H7 (cell line): ENCODE measurements at places on chromosomes 2 and 18. TPM values are rescaled to one million over a fixed set of nuclear protein-coding genes. Genes with fewer than 3 reads are reported as not detected.

GRCh38 chr2:46041434-46041833 is 255.8 kb upstream of the EPAS1 start:
- DNase-seq = no peak

DNA sequence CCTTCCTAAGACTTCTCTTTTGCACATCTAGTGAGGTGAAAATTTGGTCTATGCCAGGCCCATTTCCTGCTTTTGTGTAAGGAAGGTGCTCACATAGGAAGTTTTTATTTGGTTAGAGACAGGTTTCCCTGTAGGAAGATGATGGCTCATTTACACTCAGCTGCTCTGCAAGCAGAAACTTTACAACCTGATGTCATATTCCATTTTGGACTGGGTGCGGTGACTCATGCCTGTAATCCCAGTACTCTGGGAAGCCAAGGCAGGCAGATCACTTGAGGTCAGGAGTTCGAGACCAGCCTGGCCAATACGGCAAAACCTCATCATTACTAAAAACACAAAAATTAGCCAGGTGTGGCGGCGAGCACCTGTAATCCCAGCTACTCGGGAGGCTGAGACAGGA is 35.8 kb downstream of the CASP10 start:
- no peak for DNase-seq

- DNase-seq = no peak
Observed at GRCh38 chr2:232976666-232977437, 36.2 kb downstream of the NGEF start.

GRCh38 chr2:24501813-24502212 is 10.8 kb downstream of the NCOA1 start:
- no peak for DNase-seq

GRCh38 chr18:79983253-79983652 is 5.1 kb downstream of the TXNL4A start:
- no peak for DNase-seq

- DNase-seq = no peak
Observed at GRCh38 chr2:181234487-181234891, 222.7 kb upstream of the ITGA4 start.

DNA sequence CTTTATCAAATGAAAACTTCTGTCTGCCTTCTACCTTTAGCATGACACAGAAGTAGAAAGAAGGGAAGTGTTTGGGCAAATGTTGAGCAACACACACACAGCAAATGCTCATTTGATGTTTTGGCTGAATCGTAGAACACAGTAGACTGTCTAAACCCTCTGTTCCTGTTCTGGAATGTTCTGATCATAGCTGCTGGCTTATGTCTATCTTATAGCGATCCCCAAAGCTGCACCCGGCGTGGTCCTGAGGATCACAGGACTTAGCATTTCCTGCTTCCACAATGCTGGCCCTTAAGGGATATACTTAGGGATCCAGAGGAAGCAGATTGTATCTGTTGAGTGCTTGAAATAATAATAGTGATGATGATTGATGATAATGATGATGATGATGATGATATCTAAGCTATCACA is 15.2 kb downstream of the GNLY start:
- peak; percentile 16 for DNase-seq

- no peak for DNase-seq
Observed at GRCh38 chr2:19579461-19579860, 221.0 kb upstream of the OSR1 start.

- DNase-seq = no peak
Observed at GRCh38 chr18:46668135-46668534, 11.1 kb upstream of the LOXHD1 start.

- no peak for DNase-seq
Observed at GRCh38 chr18:38933910-38934510, 1368.4 kb upstream of the CELF4 start.

GRCh38 chr2:150431561-150432311 is 55.7 kb downstream of the RND3 start:
- no peak for DNase-seq

DNA sequence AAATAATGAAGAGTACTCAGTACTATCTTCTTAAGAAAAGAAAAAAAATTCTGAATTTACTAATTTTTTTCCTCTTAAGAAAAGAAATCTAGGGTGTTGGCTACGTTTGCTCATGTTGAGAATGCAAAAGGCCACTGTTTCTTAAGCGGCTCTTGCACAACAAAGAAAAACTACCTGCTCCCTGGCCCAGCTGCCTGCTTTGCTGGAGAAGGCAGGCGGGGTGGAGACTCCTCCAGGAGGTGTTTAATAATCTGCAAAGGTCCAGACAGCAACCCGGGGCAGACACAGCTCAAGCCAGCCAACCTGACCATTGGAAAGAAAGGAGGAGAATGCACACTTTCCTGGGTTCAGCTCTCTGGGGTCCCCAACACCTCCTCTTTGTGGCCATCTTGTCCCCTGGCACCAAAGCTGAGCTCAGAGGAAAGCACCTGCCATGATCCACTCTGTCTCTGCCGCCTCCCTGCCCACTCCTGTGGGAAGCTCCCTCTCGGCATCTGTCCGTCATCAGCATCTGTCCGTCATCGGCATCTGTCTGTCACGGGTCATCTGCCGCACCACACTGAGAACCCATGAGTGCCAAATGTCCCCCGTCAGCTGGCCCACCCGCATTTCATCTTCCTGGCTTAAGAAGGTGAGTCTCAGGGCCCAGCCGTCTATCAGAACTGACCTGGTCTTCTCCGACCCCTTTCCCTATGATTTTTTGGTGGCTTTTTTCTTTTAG is 11.9 kb downstream of the ZNF516 start:
- no peak for DNase-seq

DNA sequence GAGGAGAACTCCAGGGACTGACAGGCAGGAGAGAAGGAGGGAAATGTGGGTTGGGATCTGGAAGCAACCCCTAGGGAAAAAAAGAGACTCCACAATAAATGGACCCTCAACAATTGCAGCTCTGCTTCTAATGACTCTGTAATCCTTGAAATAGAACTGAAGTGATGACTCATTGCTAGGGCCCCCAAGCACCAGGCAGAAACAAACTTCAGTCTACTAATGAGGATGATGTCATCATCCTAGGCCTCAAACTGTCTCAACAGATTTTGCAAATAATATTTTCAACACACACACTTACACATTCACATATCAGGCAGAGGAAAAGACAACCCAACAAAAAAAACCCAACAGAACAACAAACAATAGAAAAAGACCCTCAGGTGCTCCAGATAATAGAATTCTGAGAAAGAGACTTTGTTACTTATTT is 143.3 kb downstream of the HDAC4 start:
- no peak for DNase-seq

DNA sequence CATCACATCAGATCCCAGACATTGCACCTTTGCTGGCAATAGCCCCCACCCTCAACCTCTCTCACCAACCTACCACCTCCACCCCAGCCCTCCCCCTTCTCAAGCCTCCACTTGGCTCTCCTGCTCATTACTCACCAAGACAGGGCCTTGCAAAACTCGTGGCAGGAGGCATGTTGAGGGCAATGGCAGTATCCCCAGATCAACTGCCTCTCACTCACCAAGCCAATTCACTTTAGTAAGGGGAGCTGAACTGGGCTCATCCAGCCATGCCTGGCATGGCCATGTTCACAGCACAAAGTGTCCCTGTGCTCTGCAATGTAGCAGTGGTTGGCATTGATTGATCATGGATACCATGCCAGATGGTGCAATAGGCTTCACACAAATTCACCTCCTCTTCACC is 46.3 kb upstream of the TEX51 start:
- no peak for DNase-seq

GRCh38 chr2:172107690-172108586 is 5.2 kb upstream of the DLX2 start:
- DNase-seq = peak; percentile 79

GRCh38 chr18:48917579-48918517 is 32.9 kb downstream of the SMAD7 start:
- no peak for DNase-seq

DNA sequence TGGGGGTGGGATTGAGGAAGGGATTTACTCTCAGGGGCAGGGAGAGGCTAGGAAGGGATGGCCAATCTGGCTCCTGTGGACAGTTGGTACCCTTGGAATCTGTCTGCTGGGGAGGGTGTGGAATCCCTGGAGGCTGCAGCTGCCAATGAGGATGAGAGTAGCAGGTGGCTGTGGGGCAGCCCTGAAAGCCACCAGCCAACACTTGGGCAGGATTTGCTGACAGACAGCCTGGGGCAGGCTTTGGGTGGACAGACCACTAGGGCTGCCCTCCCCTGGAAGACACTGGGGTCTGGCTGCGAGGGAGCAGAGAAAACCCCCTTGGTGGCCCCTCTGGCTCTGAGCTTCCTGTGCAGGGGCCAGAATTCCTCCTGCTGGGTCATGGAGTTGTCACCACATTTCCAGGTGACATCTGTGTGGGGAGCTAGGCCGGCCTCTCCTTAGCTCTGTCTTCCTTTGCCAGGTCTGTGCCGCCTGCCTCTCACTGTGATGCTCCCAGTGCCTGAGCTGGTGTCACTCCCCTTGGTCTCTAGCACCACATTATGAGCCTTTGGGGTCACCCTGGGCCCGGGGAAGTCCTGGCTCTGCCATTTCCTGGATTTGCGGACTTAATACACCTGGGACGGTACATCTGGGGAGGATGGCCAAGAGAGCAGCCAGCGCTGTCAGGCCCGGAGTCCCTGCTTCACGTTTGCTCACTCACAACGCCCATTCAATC is 13.4 kb upstream of the ARHGEF4 start:
- DNase-seq = no peak

DNA sequence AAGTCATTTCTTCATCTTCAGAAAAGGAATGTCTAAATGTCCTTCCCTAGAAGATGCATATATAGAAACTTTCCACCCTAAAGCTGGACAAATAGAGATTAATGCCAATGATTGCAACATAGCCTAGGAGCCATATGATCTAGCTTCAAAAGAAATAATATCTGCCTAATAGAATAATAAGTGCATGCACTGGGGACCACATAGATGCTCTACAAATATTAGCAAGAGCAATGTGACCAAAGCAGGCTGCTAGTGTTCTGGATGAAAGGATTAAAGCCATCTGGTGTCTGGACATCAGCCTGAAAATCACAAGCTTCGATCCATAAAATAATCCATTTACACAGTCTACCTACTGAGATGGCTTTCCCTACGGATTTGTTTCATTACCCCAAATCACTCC is 280.1 kb upstream of the KLHL14 start:
- no peak for DNase-seq

DNA sequence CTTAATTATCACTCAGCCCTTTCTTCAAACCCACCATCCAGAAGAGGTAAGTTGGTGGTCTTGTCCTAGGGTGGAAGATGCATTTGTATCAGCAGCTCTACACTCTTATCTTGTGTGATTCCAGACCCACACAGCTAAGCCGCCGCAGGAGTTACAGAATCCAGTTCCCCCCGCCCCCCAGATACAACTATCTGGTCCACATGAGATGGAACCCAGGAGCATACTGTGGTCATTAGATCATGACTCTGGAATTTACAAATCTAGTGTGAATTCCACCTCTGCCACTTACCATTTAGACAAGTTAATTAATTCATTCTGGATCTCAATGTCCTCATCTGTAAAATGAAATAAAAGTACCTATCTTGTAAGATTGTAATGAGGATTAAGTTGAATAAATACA is 486.4 kb downstream of the BCL11A start:
- no peak for DNase-seq

DNA sequence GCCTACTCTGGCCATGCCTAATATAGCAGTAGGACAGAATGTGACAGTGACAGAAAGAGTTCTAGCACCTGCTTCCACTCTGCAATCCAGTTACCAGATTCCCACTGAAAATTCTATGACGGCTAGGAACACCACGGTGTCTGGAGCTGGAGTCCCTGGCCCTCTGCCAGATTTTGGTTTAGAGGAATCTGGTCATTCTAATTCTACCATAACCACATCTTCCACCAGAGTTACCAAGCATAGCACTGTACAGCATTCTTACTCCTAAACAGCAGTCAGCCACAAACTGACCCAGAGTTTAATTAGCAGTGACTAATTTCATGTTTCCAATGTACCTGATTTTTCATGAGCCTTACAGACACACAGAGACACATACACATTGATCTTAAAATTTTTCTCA is 45.2 kb upstream of the TTR start:
- no peak for DNase-seq

DNA sequence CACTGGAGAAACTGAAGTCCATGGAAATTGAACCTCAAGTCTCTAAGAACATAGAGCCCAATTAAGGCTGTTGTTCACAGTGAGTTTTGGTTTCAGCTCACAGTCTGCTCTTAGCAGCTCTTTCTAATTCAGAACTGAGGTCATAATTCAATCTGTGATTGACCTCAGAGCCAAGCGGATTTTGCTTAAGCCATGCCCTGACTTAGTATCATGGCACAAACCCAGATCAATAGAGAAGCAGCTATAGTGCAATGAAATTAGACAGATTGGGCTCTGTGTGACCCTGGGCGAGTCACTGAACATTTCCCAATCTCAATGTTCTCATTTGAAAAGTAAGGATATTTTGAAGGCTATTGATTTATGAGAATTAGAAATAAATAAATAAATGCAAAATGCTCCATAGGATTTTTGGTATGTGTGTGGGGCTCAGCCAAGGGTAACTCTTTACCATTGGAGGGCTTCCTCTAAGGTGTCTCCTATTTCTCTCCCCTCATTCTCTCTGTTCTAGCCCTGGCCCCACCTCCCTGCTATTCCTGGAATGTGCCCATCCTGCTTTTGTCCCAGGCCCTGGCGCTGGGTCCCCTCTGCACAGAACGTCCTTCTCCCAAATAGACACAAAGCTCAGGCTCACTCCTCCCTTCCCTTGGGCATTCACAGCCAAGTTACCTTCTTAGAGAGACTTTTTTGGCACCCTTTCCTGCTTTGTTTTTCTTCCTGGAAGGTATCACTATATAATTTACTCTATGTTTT is 239.6 kb downstream of the LPIN1 start:
- DNase-seq = peak; percentile 37

GRCh38 chr2:219252570-219252899 is 508 bp upstream of the TUBA4B start:
- DNase-seq = peak; percentile 56

GRCh38 chr2:69203166-69203985 is 183.7 kb downstream of the GFPT1 start:
- no peak for DNase-seq

DNA sequence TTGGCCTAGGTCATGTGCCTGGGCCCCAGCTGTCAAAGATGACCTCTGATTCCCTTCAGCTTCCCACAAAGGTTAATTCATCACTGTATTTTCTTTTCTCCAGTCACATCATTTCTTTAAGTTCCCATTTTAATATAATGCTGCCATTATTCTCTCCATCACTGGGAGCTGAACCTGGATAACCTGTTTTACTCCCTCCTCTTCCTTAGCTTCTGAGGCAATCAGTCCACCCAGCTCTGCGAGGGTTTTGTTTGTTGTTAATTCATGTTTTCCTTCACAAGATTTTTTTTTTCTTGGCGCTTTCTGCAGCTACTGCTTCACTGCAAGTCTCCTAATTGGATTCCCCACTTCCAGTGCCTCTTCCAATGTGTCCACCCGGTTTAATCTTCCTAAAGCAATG is 5.1 kb upstream of the EML4 start:
- no peak for DNase-seq

- DNase-seq = no peak
Observed at GRCh38 chr2:197059477-197059876, 133.0 kb upstream of the PGAP1 start.

The C2orf81 gene
- 0.83 and 1.6 TPM in 2 replicates for total RNA-seq

The COPS7B gene
- total RNA-seq = 43.4 and 44.4 TPM in 2 replicates

The FAHD2A gene
- 37.1 and 49.3 TPM in 2 replicates for total RNA-seq

The LRRTM4 gene
- total RNA-seq = 3.6 and 5.7 TPM in 2 replicates

The C2orf80 gene
- 0.76 TPM in 1 of 2 replicates, not detected in the other for total RNA-seq

The FLACC1 gene
- total RNA-seq = not detected in 2 replicates

The UGT1A3 gene
- not detected in 2 replicates for total RNA-seq

The ITPRIPL1 gene
- total RNA-seq = 8.8 and 9.0 TPM in 2 replicates

The ZSWIM2 gene
- not detected in 2 replicates for total RNA-seq

The FOXD4L1 gene
- not detected in 2 replicates for total RNA-seq

The ACTG2 gene
- 0.97 TPM in 1 of 2 replicates, not detected in the other for total RNA-seq

The RGPD3 gene
- 0.17 and 0.18 TPM in 2 replicates for total RNA-seq

The SEPTIN10 gene
- 57.5 and 65.4 TPM in 2 replicates for total RNA-seq

The RBM45 gene
- total RNA-seq = 11.3 and 12.9 TPM in 2 replicates

The DOK6 gene
- 0.45 and 2.5 TPM in 2 replicates for total RNA-seq
